Right atrium auricular region (tissue), 2 donors: ENCODE measurements at places on chromosomes 4 and X. TPM values are rescaled to one million over a fixed set of nuclear protein-coding genes. Genes with fewer than 3 reads are reported as not detected.

The SLITRK2 gene
- total RNA-seq, result 0.71 TPM

The TCEAL5 gene
- total RNA-seq, result not detected

The MUC7 gene
- total RNA-seq, result not detected

DNA sequence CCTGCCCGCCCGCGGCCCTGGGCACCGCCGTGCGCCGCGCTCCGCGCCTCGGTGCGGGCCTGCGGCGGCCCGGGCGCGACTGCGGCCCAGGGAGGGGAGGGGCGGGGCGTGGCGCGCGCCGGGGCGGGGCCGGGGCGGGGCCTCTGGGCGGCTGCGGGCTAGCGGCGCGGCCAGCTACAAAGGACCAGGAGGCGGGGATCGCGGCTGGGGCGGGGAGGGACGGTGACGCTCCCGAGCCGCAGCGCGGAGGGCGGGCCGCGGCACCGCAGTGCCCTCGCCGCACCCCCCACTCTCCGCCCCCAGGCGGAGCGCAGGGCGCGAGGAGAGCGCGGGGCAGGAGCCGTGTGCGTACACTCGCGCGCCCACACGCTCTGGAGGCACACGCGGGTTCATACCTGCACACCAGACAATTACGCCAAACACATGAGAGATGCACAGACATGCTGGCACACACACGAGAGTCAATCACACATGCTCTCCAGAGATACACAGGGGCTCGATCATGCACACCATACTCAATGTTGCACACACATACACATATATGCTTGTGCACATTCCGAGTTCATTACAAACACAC lies at the start of gene CRMP1:
Gene CRMP1, minus strand, starts transcription at position 83 of the 577 bp plus-strand sequence. CDS start 117 bp downstream, outside the sequence.
- DNase-seq, result no peak

- DNase-seq, result no peak
Observed at GRCh38 chr4:76235407-76235806, 16.1 kb upstream of the FAM47E start.

DNA sequence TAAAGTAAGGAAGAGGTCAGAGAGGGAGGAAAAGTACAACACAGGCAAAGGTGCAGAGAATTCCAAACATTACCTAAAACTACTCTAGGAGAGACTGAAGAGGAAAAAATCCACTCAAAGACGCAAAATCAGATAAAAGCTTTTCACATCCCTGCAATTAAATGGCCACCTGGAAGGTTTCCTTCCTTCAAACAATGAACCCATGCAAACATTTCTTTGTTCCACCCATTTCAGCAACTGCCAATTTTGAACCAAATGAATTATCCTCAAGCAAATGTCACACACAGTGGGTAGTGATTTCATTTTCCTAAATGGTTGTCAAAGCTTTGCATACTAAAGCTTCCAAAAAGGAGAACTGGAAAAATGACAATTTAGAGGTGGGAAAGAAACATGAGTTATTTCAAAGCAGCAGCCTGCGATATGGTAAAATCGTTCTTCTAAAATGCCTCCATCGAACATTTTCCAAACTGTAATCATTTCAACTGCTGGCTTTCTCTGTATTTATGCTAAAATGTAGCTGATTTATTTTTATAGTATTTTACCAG lies 45.0 kb downstream of the APBB2 start:
- DNase-seq, result no peak
